CD4-positive, alpha-beta T cell treated with Interleukin-21 for 1 hour (primary cell): ENCODE measurements at places on chromosomes 5 and 9.

GRCh38 chr9:33109097-33109496, 32.6 kb upstream of the SMU1 start:
- DNase-seq = no peak

- DNase-seq = no peak
Observed at GRCh38 chr5:87418506-87418905, 5.8 kb upstream of the CCNH start.

- no peak for DNase-seq
Observed at GRCh38 chr9:123742009-123742767, 187.7 kb downstream of the DENND1A start.

DNA sequence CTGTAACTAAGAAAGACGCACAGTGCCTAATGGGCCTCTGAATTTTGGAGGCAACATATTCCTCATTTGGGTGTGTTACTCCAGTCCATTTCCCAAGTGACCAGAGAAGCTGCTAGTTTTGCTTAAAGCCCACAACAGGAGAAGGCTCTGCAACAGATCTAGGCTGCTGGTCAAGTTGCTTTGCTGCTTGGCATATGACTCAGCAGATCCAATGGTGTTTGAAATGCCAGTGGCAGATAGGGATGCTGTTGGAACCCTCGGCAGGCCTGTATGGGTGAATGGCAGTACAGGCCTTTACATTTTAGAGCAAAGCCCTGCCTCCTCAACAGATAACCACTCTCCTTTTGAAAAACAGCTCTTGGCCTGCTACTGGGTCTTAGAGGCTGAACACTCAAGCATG, 36.2 kb upstream of the ROR2 start:
- no peak for DNase-seq

DNA sequence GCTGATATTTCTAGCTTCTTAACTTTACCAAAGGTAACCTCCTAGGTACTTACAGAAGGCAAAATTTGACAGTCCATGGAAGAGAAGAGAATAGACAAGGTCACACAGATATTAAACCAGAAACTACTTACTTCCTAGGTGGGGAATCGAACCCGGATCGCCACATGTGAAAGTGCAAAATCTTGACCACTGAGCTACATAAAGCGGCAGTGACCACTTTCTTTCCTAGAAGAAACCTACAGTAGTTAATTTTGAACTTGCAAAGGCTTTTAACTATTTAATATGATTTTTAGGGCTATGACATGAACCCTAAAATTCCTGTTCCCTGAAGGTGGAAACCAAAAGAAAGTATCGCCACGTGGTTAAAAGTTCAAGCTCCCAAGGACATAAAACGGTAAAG, 20.3 kb upstream of the ATOSB start:
- DNase-seq = no peak

- no peak for DNase-seq
Observed at GRCh38 chr9:71223953-71224538, 102.6 kb upstream of the TRPM3 start.

GRCh38 chr5:146188358-146188757, 5.9 kb upstream of the LARS1 start:
- DNase-seq = no peak

DNA sequence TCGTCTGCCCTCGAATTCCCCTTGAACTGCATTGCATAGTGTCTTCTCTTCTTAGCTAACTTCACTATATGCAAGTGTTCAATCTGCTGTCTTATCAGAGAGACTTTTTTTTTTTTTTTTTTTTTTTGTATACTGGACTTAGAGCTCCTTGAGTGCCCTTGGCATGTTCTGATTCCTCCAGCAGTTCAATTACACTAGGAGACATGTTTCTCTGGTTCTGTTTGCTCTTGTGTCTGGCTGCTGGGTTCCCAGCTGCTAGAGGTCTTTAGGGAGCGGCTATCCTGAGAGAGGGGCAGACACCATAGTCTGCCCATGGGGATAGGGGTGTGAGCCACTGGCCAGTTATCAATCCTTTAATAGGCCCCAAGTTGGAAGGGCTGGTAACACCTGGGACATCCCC, 13.1 kb downstream of the OR2S2 start:
- DNase-seq = no peak

- DNase-seq = no peak
Observed at GRCh38 chr9:113969343-113969742, 93.2 kb downstream of the ZNF618 start.

- no peak for DNase-seq
Observed at GRCh38 chr9:106947106-106947900, 84.3 kb downstream of the ZNF462 start.
